Non-pigmented ciliary epithelial cell (primary cell): ENCODE measurements at places on chromosomes 12 and 14.

GRCh38 chr14:75042035-75042434 lies 9.2 kb downstream of the MLH3 start:
- DNase-seq, result no peak

DNA sequence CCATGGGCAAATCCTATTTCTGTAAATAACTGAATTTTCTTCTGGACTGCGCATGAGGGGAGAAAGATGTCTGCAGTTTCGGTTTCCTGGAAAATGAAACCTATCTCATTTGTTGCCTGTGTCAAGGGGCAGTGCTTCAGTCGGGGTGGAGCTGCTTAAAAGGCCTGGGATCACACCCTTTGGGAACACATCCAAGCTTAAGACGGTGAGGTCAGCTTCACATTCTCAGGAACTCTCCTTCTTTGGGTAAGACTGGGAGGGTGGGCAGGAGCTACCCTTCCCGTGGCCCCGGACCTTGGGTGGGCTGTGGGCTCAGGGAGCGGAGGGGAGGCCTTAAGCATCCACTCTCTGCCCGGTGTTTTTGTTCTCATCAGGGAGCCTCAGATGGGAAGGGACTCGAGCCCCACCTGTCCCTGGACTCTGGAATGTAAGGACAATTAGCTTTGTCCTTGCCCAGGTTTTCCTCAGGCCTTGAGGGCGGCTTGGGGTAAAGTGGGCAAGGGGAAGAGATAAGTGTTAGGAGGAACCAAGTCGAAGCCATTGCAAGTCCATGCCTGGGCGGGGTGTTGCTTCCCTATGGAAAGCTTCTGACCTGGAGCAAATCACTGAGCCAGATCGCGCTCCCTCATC lies at the start of gene IFI27:
Gene IFI27, plus strand, starts transcription at position 185 of the 630 bp plus-strand sequence.
- DNase-seq, result no peak

GRCh38 chr12:121992059-121992879 lies 29.4 kb upstream of the BCL7A start:
- peak; percentile 97 for DNase-seq

DNA sequence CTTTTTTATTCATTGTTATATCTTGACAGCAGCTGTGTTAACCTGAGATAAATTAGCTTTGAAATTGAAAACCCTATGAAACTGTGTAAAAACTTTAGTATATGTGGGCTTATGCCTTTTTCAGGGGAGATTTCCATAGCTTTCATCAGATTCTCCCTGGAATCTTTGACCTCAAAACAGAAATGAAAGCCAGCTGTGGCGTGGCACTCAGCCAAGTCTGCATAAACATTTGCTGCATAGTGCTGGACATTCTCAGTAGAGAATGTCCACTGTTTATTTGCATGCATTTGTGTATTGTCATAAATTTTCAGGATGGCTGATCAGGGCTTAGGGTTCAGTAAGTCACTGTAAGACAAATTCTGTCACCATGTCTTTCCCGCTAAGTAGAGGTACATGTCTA lies 115.3 kb upstream of the NAP1L1 start:
- DNase-seq, result peak; percentile 53

GRCh38 chr12:98334768-98335167 lies 180.6 kb upstream of the TMPO start:
- DNase-seq, result no peak

DNA sequence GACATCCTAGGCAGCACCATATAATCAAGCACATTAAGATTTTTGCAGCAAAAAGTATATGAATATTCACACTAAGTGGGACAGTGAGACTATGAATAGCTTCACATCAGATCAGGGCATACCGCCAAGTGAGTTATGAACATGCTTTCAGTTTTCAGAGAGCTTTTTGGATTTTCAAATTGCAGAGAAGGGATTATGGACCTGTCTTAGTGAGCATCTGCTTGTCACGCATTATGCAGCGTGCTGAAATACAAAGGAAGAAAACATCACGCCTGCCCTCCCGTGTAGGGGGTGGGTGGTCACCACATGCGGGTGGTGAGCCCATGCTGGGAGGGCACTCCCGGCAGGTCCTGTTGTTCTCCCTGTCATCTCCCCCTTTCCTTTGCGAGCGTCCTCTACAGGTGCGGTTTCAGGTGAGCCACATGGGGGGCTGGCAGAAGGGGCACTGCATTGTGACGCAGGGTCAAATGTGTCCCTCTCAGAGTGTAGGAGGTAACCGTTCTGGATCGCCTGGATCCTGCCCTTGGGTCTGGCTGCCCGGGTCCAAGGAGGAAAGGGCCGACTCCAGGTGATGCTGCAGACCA lies 42.6 kb downstream of the TRAF3 start:
- no peak for DNase-seq

DNA sequence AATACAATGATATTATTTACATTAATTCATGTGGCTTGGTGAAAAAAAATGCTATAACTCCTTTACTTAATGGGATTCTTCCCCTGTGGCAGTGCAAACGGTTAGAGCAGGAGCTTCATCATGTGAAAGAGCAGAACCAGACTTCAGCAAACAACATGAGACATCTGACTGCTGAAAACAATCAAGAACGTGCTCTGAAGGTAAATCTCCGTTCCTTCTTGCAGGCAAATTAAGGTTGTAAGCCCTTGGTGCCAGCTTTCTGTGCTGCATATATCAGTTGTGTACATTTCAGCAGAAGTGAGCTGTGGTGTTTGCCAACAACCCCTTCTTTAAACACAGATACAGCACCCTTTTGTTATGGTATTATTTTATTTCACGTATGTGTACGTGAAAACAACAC lies 171.7 kb downstream of the MIPOL1 start:
- no peak for DNase-seq

- peak; percentile 5 for DNase-seq
Observed at GRCh38 chr12:86774841-86775388, 518.7 kb upstream of the MGAT4C start.

DNA sequence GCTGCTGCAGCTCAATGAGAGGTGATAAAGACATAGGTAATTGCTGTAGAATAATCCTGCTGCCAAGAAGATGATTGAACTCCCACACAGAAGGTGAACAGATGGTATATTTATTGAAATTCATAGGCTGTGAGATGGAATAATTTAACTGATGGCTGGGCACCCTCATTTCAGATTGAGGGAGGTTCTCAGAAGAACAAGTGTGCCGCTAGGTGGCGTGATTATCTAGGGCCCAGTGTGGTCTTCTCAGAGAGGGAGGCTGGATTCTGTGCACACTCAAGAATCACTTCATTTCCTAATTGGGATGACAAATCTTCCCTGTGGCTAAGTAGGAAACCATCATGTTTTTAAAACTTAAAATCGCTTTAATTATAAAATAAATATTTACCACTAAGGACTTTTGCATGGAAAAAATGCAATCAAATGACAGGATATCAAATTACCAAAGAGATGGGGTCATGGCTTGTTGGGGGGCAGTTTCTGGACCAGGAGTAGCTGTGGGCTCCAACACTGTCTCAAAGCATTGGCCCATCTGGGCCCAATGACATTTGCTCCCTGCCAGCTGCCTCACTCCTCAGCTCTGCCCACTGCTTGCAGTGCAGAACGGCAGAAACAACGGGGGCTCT lies 132.3 kb downstream of the SNAPC1 start:
- DNase-seq, result peak; percentile 27

GRCh38 chr12:132392389-132393244 lies 63.2 kb upstream of the GALNT9 start:
- no peak for DNase-seq

DNA sequence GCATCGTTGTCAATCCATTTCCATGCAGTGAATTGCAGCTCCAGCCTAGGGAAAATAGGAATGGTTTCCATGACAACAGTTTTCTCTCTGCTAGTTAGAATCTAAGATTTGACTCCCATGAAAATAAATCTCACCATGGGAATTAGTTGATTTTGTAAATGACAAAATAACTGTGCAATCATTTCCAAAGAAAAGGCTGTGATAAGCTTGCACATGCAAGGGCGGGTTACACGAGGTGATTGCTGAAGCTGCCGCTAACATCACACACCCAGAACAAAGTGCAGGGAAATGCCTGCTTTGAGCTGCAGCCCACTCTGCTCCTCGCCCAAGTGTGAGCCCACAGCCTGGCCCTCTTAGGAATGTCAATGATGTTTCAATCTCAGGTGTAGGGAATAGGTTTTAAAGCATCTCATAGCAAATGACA lies 53.8 kb downstream of the TRIM9 start:
- no peak for DNase-seq

- DNase-seq, result no peak
Observed at GRCh38 chr12:3138941-3139511, 61.8 kb downstream of the TSPAN9 start.

GRCh38 chr12:3035815-3036702 lies 41.1 kb upstream of the TSPAN9 start:
- DNase-seq, result no peak

DNA sequence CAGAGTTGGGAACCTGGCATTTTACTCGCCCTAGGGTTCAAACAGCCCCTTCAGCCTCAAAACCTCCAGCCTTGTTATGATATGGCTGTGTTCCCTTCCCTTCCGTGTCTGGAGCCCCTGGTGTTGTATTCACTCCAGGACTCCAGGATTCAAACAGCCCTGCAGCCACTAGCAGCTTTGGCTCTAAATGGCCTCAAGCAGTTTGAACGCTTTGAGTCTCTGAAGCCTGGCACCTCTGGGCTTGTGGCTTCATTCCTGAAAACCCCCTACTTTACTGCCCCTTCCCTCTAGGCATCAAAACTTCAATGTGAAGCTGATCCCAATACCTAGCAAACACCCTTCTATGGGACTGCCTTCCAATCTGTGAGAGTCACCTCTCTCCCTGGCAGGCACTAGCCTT lies 67.9 kb upstream of the RMST start:
- DNase-seq, result no peak

DNA sequence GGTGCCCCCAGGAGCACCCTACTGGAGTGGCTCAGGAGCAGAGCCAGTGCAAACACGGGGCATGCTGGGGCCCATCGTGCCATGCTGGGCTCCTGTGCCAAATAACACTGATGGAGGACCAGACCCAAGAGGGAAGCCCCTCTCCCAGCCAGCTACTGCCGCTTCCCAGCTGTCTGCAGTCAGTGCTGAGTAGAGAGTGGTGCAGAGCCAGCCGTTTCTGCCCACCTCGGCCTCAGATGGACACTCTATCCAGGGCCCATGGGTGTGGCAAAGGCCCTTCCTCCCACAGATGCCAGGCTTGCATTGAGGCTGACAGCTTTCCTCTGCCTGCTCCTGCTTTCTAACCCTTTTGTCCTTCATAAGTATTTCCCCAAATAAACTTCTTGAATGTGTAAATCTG lies 13.2 kb downstream of the CLBA1 start:
- DNase-seq, result no peak

DNA sequence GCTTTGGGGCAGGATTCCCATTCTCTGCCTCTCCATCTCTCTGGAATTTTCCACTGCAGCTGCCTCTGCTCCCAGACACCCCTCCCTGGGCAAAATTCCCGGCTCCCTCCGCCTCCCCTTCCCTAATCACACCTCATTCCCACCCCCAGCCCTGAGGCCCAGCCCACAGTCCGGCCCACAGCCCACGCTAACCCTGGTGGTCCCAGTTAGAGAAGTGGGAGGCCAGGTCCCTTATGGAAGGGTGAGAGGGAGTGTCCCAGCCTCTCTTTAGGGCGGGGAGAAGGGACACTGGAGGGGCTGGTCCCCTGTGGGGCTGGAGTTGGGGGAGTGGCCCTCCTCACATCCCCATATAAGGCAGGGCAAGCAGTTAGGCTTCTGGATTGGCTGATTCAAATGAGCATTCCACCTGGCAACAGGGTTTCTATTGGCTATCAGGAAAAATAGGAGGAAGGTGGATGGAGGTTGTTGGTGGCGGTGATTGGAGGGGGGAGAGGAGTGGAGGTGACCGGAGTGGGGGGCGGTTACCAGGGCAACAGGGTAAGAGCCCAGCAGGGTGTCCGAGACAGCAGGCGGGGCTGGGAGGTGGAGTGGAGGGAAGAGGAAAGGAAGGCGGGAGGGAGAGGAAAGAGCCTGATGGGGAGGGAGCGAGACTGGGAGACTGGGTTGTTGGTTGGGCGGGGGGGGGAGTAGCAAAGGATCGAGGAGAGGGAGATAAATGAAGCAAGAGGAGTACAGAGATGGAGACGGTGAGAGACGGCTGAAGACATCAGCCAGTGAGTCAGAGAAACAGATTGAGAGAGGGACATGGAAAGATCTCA lies 1.9 kb upstream of the PTMS start:
- peak; percentile 98 for DNase-seq

DNA sequence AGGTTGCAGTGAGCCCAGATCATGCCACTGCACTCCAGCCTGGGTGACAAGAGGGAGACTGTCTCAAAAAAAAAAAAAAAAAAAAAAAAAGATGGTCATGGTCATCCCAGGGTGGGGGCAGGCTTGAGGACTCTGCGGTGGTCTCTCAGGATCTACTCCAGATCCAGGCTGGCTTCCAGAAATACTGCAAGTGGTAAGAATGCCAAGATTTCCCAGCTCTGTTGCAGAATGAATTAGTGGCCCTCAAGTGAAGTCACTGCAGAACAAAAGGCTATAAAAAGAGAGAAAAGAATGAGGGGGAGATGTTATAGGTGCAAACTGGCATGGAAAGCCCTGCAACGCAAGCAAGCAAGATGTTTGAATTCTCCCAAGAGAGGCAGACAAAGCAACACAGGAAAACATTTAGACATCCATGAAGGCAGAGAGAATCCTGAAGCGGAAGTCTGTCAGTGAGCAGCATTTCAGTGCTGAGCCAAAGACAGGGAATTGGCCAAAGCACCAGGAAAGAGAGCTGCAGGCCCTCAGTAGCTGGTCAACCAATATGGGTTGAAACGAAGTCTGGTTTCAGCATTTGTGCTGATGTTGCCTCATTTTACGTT lies 31.9 kb upstream of the ETFBKMT start:
- no peak for DNase-seq
